ENCODE measurements at places on chromosomes 11 and 22. TPM values are rescaled to one million over a fixed set of nuclear protein-coding genes. Genes with fewer than 3 reads are reported as not detected.

BRSK2 gene
- total RNA-seq: not detected

SAA2 gene
- total RNA-seq: not detected

FAM181B gene
- total RNA-seq: 0.10 TPM

MUC6 gene
- not detected for total RNA-seq

CHRM1 gene
- total RNA-seq: not detected

Data from activated naive CD4-positive, alpha-beta T cell treated with anti-CD3 and anti-CD28 coated beads, Interleukin-2, amount 10 ng/mL, durations not matched to agents 5 hours and 36 hours (primary cell).